ENCODE measurements at places on chromosomes 3 and 15. TPM values are rescaled to one million over a fixed set of nuclear protein-coding genes. Genes with fewer than 3 reads are reported as not detected.

The VPS39 gene
- total RNA-seq, result 32.9 TPM

The PXYLP1 gene
- total RNA-seq, result 8.2 TPM

The HHLA2 gene
- not detected for total RNA-seq

The EPHB1 gene
- total RNA-seq, result under 0.01 TPM

The CYP1A1 gene
- total RNA-seq, result not detected

The WWTR1 gene
- 32.1 TPM for total RNA-seq

The SPTSSB gene
- total RNA-seq, result not detected

The CHRNA5 gene
- 1.2 TPM for total RNA-seq

The TRAT1 gene
- not detected for total RNA-seq

The TMEM40 gene
- not detected for total RNA-seq

The DIPK2A gene
- 7.5 TPM for total RNA-seq

The UCN2 gene
- not detected for total RNA-seq

The SLC12A1 gene
- total RNA-seq, result not detected

The SH2D7 gene
- total RNA-seq, result not detected

The PAK6 gene
- not detected for total RNA-seq

The SCG5 gene
- 10.7 TPM for total RNA-seq

The GRAMD2A gene
- total RNA-seq, result 0.18 TPM

The CISH gene
- 0.35 TPM for total RNA-seq

The CRYGS gene
- total RNA-seq, result not detected

The CHL1 gene
- total RNA-seq, result not detected

The TMCO5A gene
- total RNA-seq, result not detected

The KCNAB1 gene
- not detected for total RNA-seq

The ADGRG7 gene
- total RNA-seq, result not detected

The PLOD2 gene
- total RNA-seq, result 130 TPM

The XYLB gene
- total RNA-seq, result 2.0 TPM

The TERC gene
- 343 TPM for total RNA-seq

The NANOGP8 gene
- total RNA-seq, result not detected

The ACAD9 gene
- 39.7 TPM for total RNA-seq

The ISY1 gene
- 32.0 TPM for total RNA-seq

The IL12A gene
- 1.7 TPM for total RNA-seq

The SLC24A5 gene
- total RNA-seq, result not detected

The UBE2E1 gene
- total RNA-seq, result 55.3 TPM

The ESYT3 gene
- 0.58 TPM for total RNA-seq

The TGM5 gene
- total RNA-seq, result not detected

The ALS2CL gene
- 2.3 TPM for total RNA-seq

The NR2E3 gene
- total RNA-seq, result 0.18 TPM

The EPB42 gene
- total RNA-seq, result not detected

The AMT gene
- total RNA-seq, result 0.58 TPM

The C3orf20 gene
- not detected for total RNA-seq

The DUOXA2 gene
- total RNA-seq, result not detected

The GREM1 gene
- 4.3 TPM for total RNA-seq

The UBAP1L gene
- total RNA-seq, result 0.18 TPM

The LRRC58 gene
- 15.4 TPM for total RNA-seq

The AHSG gene
- not detected for total RNA-seq

The TMEM207 gene
- total RNA-seq, result not detected

The ROPN1B gene
- not detected for total RNA-seq

The DAZL gene
- not detected for total RNA-seq

The ZIC1 gene
- total RNA-seq, result not detected

The SLC15A2 gene
- total RNA-seq, result under 0.01 TPM

The TIGIT gene
- total RNA-seq, result not detected

The STRIT1 gene
- total RNA-seq, result not detected

The LMAN1L gene
- not detected for total RNA-seq

The MINAR1 gene
- 0.86 TPM for total RNA-seq
